ENCODE measurements at places on chromosomes 2 and 18.
A peak's percentile ranks its signal among the peaks of the same experiment; 100 is the strongest.

DNA sequence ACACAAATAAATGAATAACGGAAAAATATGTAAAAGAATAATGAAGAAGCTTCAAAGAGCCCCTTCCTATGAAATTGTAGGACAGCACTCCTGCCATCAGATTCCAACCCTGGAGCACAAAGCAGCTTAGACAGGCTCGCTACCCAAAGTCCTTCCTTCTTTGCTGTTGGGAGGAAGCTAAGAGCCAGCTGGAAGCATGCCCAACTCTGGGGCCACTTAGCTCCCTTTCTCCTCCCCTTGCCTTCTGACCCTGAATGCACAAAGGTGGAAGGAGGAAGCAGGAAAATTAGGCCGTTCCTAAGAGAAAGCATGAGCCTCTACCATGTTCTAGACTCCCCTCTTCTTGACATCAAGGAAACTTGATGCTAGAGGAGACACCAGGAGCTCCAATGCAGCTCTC is 700.8 kb downstream of the RNF144A start:
- no peak for DNase-seq

GRCh38 chr2:46748735-46749531 is 166.7 kb downstream of the MCFD2 start:
- peak; percentile 86 for DNase-seq

DNA sequence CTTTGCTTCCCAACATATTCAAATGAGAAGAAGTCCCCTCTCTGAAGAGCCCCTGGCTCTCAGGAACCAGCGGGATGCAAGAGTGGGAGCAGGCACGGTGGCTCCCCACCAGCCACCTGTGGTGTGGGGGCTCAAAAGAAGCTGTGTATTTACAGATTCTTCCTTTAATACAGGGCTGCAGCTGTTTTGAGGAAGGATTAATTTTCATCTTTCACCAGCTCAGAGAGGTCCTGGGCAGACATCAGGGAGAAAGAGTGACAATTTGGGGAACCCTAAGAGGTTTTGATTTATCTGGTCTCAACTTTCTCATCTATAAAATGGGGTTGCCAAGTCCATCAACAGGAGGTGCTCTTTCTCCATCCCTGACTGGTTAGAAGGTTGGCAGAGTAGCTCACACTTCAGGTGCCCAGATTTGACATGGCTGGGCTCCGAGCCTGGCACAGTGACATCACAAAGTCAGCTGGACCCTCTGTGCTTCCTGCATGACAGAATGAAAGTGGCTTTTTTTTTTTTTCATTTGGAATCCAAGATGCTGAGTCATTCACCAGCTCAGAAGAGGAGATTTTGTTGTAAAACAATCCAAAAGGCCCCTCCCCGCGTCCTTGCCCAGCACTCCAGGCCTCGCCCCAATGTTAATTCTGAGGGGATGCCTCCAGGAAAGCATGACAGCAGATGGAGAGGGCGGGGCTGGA is 15.5 kb upstream of the SIX2 start:
- peak; percentile 95 for DNase-seq

DNA sequence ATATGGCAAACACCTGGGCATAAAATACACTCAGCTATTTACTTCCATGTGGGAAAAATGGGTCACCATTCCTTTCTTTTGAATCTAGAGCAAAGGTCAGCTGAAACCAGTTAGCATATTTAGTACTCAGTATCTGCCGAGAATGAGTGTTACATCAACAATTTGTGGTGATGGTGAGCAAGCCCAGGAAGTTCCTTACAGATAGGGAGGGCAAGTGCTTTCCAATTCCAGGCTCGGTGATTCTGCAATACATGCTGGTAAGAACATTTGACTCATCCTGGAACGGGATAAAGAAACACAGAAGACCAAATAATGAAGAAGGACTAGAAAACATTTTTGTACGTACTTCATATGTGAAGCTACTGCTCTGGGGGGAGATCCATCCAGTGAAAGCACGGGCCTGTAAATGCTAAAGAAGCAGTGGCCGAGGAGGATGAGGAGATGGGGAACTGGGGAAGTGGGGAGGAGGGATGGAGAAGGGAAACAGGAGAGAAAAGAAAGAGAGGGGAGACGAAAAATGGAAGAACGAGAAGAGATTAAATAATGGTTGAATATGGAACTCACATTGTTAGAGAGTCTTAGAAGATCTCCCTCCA is 251.9 kb downstream of the TTC32 start:
- peak; percentile 98 for DNase-seq

DNA sequence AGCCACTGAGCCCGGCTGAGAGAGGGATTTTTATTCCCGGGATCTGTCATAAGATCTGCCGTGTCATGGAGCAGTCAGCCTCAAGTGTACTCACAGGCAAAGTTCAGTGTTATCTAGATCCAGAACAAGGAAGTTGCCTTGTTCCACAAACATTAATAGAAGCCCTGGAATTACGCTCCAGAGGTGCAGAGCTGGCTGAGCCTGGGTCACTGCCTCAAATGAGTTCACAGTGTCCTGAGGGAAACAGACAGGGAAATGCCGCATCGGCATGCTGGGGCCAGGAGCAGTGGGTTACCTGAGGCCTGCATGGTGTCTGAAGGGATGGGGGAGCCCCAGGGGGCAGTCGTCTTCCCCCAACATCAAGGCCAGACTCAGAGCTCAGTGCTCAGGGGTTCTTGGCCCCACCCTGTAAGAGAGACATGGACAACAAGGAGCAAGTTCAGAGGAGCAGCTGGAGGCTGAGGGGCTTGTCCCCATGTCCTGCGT is 42.7 kb upstream of the ODC1 start:
- DNase-seq: no peak

DNA sequence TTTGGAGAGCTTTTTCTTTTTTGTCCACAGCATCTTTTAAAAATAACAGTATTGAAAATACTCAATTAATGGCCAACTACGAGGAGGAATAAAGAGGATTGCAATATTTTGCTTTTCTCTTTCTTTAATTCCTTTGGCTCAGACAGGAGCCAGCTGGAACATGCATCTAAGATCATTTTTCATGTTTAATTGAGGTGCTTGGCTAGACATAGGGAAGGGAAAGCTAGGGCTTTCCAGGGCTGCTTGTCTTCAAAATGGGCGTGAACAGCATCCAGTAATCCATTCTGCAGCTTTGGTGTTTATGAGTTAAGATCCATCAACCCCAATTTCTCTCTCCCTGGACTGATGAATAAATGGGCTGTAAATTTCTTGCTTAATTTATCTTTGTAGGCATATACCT is 323.0 kb downstream of the PTPRM start:
- no peak for DNase-seq

DNA sequence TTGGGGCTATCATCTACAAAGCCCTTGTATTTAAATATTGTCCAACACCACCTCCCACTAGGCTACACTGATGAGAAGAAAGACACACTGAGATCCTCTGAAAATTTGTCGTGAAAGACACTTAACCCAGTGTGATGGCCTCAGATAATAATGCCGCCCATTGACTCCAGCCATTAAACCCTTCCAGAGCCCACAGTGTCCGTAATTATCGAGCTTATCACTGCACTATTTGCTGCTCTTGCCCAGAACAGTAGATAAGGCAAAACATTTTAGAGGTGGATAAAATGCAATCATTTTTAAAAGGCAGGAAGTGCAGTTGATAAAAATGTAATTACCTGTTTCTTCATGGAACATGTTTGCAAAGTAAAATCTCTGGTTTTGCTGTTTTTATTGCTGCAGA is 121.3 kb upstream of the DDX18 start:
- no peak for DNase-seq
